ENCODE measurements at places on chromosomes 1 and 21.

DNA sequence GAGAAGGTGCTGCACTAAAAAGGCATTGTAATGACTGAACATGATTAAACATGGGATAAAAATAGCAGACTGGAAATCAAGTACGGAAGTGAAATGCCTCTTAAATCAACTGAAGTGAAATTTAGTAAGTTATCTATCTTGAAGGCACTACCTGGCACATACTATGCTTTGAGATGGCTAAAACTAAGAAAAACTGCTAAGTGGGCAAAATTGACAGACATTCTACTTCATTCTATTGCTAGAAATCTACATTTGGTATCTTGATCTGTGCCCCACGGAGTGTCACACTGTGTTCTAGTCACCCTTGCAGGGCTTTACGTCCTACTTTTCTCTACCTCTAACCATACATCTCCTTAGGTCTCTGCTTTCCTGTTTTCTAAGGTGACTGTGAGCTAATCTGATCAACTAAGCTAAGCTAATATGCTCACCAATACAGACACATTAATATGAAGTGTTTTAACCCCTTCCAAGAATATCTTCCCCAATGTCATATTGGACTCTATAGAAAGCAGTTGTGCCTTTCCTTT lies 4.1 kb downstream of the PDC start:
- no peak for DNase-seq

DNA sequence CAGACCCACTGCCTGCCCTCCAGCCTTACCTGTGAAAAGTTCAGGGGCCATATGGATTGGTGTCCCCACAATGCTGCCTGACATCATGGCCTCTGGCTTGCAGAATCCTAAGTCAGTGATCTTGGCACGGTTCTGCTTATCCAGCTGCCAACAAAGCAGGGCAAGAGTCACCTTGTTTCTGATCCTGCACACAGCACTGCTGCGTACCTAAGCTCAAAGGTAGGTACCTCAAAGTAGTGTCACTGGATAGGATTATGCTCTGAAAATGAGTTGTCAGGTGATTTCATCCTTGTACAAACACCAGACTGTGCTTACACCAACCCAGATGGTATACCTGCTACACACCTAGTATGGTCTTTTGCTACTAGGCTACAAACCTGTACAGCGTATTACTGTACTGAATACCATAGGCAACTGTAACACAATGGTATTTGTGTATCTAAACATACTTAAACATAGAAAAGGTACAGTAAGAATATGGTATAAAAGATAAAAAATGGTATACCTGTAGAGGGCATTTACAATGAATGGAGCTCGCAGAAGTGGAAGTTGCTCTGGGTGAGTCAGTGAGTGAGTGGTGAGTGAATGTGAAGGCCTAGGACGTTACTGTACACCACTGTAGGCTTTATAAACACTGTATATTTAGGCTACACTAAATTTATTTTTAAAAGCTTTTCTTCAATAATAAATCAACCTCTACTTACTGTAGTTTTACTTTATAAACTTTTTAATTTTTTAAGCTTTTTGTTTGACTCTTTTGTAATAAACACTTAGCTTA lies 29.1 kb upstream of the RBBP5 start:
- no peak for DNase-seq

DNA sequence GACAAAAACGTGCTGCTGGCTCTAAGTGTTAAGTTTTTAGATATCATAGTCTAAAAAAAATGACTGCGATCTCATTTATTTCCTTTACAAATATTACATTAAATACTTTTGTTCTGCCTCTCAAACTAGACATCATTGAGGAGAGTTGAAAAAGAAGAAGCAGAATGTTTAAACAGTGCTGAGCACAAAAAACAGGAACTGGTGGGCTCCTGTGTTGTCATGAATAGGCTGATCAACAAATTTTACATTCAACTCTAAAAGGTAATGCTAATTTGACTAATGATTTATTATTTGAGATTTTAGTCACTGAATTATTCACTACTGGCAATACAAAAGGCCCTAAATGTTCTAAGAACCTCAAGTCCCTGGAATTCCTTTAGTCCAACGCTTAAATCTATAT lies 66.1 kb downstream of the GPATCH2 start:
- DNase-seq: no peak

GRCh38 chr21:38280867-38281266 lies 24.1 kb downstream of the KCNJ15 start:
- no peak for DNase-seq

DNA sequence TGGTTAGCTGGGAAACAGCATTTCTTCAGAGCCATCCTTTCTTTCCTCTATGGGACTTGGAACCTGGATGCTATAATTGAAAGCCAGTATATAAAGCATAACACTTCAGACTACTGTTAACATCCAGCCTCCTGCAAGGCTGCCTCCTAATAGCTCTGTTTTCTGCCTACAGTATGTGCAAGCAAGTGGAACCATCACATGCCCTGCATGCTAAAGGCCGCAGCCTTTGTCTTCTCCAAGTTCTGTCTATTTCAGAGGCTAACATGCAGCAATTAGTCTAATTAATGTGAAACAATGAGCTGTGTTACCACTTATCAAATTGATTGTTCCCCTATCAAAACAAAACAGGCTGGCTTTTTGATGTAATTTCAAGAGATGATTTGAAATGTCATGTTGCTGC lies 82.7 kb upstream of the ESRRG start:
- DNase-seq: no peak

DNA sequence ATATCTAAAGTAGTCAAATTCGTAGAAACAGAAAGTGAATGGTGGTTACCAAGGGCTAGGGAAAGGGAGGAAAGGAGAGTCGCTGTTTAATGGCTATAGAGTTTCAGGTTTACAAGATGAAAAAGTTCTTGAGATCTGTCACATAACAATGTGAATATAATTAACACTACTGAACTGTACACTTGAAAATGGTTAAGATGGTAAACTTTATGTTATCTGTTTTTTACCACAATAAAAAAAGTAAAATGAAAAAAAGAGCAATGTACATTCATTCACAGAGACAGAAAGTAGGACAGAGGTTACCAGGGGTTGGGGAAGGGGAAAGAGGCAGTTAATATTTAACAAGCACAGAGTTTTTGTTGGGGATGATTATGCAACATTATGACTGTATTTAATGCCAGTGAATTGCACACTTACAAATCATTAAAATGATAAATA lies 53.3 kb upstream of the SEC16B start:
- DNase-seq: no peak

- DNase-seq: no peak
Measured at GRCh38 chr1:106986603-106987002, 69.9 kb upstream of the PRMT6 start.

DNA sequence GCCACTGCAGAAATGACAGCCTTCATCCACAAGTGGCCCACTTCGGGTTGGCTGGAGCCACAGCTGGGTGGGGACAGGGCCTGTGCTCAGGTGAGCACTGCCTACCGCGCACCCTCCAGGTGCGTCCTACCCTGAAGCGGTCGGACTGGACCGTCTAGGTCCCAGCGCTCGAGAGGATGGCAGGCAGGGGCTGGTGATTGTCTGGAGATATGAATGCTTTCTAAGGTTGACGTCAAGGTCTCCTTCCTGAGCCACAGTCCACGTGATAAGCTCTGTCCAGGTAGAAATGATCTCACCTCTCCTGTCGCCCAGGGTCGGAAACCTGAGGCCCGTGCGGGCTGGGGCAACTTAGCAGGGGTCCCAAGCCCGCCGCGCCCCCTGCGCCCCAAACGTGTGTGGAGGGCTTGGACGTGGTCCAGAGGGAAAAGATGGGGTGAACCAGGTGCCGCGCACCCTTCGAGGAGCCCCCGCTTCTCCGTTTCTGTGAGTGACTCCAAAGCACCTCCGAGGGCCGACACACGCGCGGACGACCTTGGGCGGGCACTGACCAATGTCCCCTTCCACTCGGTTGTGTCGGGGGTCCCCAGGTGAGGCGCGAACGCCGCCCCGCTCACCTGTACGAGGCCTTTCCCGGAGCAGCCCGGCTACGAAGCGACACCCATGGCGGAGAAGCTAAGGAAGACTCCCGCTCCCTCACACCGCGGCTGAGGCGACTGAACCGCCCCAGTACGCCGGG lies 853 bp upstream of the DOP1B start:
- no peak for DNase-seq
